Neural progenitor cell (in vitro differentiated cells): ENCODE measurements at places on chromosomes 4 and X.

DNA sequence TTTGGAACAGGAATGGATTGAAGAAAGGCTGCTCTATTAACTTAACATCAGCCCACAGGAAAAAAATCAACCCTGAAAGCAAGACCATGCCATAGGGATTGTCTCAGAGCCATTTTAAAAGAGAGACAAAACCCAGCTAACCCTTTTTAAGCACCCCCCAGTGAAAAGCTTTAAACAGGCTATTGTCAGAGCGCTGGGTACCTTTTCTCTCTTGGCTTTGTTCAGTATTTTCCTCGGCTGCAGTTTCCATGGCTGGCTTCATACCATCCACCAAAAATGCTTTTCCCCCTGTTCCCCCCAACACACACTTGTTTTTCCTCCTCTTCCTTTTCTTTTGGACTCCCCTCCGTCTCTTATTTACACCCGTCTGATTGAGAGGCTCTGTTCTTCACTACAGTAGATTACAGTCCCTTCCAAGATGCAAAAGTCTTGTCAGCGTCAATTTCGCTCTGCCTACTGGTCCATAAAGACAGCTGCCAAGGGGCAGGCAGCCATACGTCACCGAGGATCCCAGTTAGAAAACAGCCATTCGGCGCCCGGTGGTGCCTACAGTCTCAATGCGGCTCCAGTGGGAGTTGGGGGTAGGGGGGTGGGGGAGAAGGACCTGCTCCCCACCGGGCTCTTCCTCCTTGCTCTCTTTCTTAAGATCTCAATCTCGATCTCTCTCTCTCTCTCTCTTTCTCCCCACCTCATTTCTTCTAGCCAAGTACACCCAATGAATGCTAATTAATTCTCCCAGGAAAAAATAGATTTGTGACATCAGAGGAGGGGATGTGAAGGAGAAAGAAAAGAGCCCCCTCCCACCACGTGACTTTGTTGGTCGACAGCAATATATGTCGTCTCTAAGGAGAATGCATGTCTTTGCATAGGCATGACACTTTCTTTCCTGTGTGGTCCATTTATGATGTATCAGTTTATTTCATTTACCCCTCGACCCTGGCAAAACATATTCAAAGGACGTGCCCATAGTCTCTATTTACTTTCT is at the start of gene GPM6B:
TSS of gene GPM6B (minus strand) at position 451 of the 985 bp plus-strand sequence. CDS start at position 262, 189 bp downstream.
- DNase-seq = peak; percentile 66

GRCh38 chr4:12689457-12689856 is 794.7 kb downstream of the RAB28 start:
- DNase-seq = no peak

GRCh38 chr4:124697441-124697840 is 15.1 kb downstream of the ANKRD50 start:
- no peak for DNase-seq

GRCh38 chr4:242121-242848 is 63.0 kb downstream of the ZNF732 start:
- peak; percentile 61 for DNase-seq

DNA sequence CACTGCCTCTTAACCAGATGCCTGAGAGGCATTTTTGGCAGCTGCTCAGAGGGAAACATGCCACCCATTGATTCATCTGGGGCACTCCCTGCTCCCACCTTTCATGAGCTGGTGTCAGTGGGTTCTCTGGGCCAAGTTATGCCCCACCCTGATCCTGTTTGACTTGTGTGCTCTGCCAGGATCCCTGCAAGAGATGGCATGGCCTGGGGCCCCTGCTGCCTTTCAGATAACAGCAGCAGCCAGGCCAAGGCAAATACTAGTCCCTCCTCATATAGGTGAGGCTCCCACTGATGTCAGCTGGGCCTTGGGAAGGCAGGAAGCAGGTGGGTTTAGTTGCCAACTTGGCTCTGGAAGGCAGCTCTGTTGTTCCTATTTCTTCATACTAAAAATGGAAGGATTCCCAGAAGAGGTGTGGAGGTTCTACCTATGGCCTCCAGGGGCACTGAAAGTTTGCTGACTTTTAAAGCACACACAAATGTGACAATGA is 192.9 kb upstream of the RBPJ start:
- DNase-seq = no peak

DNA sequence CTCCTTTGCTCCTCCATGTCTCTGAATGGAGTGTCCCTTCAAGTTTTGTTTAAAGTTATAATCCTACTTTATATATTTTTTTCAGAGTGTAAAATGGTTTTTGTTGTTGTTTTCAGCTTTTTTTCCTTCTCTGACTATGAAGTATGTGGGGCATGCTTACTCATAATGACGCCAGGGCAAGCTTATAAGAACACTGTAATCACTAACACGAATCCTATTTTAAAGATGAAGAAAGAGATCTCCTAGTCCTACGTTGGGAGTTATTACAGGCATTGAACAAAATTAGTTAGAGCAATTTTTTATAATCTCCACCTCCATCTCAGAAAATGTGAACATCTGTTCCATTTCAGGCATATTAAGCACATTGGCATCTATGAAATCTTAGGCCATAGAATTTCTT is 268.1 kb upstream of the MAGEB2 start:
- DNase-seq = no peak

DNA sequence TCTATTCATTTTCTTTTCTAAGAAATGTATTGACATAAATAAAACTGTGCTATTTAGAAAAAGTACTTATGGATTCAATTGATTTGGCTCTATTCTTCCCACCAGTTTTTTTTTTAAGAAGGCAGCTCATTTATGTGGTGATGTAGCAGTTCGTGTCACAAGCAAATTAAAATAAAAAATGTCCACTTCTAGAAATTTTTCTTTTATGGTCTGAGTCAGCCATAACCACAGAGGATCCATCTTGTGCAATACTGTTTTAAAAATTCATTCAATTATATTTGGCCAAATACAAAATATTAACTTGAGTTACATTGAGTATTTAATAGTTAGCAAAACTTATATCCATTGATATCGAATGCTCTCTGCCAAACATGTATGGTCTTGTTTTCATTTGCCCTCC is 207.9 kb upstream of the FAT1 start:
- DNase-seq = no peak

DNA sequence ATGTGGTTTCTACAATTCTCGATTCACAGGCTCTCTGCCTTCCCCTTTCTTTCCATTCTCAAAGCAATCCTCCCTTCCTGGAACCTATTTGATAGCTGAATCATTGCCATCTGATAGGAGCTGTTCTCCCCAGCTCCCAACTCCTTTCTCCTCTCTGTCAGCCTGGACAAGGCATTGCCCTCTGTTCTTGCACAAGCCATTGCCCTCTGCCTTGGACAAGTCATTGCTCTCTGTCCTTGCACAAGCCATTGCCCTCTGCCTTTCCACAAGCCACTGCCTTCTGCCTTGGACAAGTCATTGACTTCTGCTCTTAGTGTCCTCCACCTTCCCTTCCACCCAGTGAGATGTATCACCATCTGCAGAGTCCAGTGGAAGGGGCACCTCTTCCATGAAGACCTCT is 256.1 kb upstream of the STS start:
- DNase-seq = no peak

DNA sequence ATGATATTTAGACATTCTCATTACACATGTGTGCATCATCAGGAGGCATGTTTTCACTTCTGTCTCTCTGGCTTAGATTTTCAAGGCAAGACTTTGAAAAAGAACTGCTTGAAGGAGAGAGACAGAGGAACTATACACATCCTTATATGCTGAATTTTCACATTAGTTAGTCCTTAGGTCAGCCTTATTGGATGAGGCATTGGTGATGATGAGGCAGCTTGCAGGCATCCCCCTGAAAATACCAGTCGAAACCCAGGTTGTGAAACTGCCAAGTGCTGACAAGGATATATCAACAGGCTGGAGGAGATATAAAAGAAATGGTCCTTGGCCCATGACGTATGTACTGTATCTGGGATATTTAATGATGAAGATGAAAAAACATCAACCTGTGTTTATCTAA is 297.2 kb upstream of the AADAT start:
- no peak for DNase-seq

DNA sequence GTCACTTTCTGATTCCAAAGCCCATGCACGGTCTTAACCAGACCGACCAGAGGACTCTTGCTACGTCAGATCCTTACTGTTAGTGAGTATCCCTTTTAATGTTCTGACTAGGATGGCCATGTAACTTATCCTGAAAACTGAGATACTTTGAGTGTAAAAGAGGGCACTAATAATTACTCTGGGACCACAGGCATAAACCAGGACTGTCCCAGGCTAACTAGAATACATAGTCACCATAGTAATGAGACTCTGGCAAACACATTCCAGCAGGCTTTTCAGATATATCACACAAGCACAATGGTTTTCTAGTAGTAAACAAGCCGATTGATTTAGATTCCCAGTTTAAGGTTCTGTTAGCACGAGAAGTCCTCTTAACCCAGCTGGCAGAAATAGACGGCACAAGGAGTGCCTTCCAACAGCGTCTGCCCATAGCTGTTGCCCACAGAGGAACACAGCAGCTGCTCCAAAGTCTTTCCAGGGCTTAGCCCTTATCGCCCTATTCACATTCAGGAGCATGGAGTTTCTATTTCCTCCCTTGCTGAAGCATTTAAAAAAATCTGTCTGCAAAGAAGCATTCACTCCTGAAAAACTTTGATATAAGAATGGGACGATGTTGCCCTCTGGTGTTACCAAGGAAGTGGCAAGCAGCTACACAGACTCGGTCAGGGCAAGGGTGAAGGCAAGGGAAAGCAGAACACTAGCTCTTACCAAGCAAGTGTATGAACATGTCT is 92.4 kb downstream of the CXCL13 start:
- peak; percentile 37 for DNase-seq

- DNase-seq = no peak
Measured at GRCh38 chr4:79298484-79298883, 27.4 kb downstream of the NAA11 start.

GRCh38 chr4:183471946-183472708 is 27.7 kb downstream of the CDKN2AIP start:
- peak; percentile 89 for DNase-seq

- no peak for DNase-seq
Measured at GRCh38 chr4:148632476-148632875, 190.3 kb upstream of the NR3C2 start.

GRCh38 chr4:115841871-115842270 is 728.5 kb upstream of the NDST4 start:
- no peak for DNase-seq

- DNase-seq = no peak
Measured at GRCh38 chr4:39808231-39808749, 110.4 kb downstream of the UBE2K start.

GRCh38 chr4:76061982-76062381 is 12.5 kb upstream of the ART3 start:
- no peak for DNase-seq

- no peak for DNase-seq
Measured at GRCh38 chr4:184705692-184706091, 28.2 kb downstream of the CENPU start.

GRCh38 chr4:128635141-128635954 is 174.2 kb upstream of the JADE1 start:
- DNase-seq = peak; percentile 46

DNA sequence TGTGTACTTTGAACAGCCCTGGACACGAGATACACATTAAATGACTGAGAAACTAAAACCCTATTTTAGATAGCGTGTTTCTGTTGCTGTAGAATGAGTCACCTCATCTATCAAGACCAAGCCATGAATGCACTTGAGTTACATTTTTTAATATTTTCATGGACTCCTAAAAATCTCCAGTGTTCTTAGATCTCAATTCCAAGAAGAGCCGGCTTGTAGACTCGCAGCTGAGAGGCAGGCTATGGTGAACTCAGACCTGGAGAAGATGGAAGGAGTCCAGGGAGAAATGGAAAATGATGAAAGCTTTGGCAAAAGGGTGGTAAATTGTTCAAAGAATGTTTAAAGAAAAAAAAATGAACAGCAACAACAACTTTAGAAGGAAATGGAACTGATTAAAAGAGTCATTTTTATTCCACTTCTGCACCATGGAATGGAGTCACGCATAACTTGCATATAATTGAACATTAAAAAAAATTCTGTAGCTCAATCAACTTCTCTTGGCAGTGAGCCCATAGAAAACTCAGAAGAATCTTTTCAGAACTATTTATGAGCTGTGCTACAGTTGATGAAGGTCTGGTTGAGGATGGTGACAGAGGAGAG is 129.8 kb downstream of the MXRA5 start:
- DNase-seq = no peak

DNA sequence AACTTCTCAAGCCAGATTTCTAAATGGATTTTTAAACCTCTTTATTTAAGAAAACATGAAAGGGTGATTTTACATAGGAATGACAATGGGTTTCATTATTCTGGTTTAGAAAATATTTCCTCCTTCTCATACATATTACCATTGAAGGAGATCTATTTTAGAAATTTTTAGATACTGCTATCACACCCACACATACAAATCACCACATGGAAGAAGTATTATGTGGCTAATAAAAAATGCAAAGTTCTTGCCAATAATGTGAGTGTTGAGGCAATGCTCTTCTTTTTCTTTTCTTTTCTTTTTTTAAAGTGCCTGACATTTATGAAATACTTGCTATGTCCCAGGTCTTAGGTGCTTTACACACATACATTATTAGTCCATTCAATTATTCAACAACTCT is 6.8 kb downstream of the STAP1 start:
- DNase-seq = no peak
